SJSA1 (cell line): ENCODE measurements at places on chromosomes 2 and 18.

- no peak for DNase-seq
These were observed 6.9 kb downstream of the INHA start for GRCh38 chr2:219578811-219579613.

- no peak for DNase-seq
These were observed 98.7 kb downstream of the PIGN start for GRCh38 chr18:62088156-62088555.

GRCh38 chr18:21194871-21195771, 46.9 kb upstream of the GREB1L start:
- DNase-seq = no peak

- DNase-seq = no peak
These were observed 184.2 kb downstream of the WDR7 start for GRCh38 chr18:56835331-56835730.

GRCh38 chr18:57909620-57910019, 106.5 kb upstream of the ATP8B1 start:
- no peak for DNase-seq

GRCh38 chr2:127083819-127084503, 23.0 kb downstream of the BIN1 start:
- peak; percentile 82 for DNase-seq

- no peak for DNase-seq
These were observed 32.2 kb upstream of the RPE start for GRCh38 chr2:209970271-209970670.

GRCh38 chr2:42036940-42037339, 10.9 kb upstream of the PKDCC start:
- no peak for DNase-seq

DNA sequence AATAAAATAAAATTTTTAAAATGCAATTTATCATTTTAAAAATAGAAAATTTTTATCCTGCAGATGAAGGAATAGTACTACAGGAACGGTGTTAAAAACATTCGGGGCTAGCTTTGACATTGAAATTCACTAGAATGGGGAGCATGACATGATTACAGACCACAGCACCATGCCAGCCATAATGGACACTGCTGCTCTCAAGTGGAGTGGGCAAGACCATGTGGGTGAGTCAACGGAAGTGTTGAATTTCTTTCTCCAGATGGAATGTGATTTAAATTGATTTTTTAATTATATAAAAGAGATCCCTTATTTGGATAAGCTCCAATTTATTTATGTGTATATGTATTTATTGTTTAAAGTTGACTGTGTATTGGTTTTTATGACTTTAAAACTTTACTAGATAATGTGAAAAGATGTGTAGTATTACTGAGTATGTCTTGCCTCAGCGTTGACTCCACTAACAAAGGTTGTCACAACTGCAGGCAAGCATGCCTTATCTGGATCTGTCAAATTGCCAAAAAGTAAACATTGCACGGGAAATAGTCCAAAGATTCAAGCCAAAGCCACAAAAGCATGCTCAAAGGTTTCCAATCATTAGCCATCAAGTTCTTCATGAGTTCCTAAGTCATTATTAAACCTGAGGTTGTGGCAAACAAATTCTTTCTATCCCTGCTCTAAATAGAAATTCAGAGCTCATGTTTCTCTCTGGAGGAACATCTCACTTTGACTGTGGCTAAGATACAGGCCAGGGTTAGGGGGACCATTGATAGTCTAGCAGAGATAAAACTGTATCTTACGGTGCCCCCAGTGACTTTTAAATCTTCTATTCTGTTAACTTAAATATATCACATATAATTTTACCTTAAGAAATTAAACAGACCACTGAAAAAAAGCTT, 536.9 kb downstream of the TMX3 start:
- DNase-seq = no peak

GRCh38 chr2:142874293-142874814, 3.1 kb upstream of the KYNU start:
- peak; percentile 50 for DNase-seq

- peak; percentile 90 for DNase-seq
These were observed 46.4 kb upstream of the INHBB start for GRCh38 chr2:120299561-120299960.

GRCh38 chr18:49011291-49011746, 60.6 kb upstream of the SMAD7 start:
- peak; percentile 31 for DNase-seq

- no peak for DNase-seq
These were observed 9.4 kb upstream of the ZNF512 start for GRCh38 chr2:27573452-27573851.

GRCh38 chr18:47724186-47724975, 206.1 kb downstream of the SMAD2 start:
- no peak for DNase-seq

DNA sequence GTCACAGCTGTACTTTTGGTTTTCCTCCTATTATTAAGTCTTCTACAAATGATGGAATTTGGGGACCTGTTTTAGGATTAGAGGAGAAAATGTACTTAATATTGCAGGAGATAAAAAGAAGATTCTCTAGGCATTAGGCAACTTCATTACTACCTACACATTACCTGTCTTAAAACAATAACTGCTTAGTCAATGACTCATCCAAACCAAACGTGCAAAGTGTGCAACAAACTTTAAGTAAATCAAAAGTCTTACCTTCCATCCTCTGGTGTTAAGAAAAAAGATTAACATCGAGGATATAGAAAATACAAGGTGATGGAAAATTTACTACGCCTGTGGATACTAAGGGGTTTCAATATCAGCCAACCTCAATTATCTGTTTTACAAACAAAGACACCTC, 285.3 kb upstream of the KYNU start:
- DNase-seq = no peak

DNA sequence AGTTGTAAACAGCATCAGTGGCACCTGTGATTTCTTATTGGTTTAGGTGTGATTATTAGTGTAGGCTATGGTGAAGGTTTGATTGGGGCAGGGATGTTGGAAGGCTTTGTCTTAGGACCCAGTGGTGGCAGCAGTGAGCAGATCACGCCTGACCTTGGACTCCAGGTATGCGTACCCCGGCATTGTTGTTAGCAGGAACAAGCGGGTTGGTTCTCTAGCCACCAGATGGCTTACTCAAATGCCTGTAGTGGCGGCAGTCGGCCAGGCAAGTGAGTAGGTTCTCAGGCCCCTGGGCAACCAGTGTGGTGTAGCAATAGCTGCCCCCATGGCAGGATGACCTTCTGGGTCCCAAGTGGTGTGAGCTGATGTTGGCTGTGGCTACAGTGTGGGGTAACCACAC, 558.3 kb downstream of the KCNJ3 start:
- no peak for DNase-seq

DNA sequence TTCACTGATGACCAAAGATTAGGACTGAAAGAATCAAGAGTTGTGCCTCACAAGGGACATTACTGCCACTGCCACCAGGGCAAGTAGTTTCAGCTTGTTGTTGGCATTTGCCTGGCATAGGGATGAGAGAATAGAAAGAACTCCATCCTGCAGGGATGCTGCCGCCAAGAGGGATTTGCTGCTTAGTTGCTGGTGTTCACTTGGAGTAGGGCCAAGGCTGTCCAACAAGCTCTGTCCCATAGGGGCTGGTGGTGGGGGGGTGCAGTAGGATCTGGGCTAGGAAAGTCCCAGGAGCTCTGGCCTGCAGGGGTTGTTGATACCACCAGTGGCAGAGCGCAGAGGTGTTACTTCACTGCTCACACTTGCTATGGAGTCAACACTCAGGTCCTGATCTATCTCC, 84.9 kb upstream of the MGAT4A start:
- DNase-seq = no peak

DNA sequence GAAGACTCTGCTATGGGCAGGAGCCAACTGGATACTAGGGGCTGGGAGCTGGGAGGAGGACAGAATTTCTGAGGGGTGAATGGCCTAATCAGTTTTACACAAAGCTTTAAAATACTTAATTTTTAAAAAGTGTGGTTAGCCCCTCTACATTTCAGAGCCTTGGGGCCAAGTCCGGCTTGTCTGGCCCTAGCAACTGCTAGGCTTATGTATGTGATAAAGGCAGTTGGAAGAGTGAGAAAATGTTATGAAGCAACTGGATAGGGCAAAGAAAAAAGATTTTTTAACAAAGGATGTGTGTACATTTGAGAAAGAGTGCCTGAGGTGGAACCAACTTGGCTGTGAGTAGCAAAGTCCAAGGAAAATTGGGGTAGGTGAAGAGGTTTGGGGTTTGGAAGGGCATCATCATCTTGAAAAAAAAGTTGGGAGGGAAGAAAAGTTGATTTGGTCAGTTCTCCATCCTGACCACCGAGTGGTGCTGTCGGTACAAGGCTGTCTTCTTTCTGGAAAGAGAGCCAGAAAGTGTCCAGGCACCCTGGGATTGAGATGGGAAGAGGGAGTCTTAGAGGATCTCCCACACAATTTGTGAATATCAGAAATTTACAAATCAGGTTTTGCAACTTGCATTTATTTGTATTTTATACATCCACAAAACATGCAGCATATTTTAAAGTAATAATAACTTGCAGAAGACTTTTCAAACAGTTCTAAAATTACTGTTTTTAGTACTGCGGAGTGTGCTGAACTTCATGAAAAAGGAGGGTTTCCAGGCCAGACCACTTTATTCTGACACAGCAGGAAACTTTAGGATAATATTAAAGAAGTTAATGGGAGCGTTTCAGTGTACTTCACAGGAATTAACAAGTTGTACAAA, 10.5 kb upstream of the CDK15 start:
- peak; percentile 54 for DNase-seq

GRCh38 chr18:13191031-13191430, 27.5 kb upstream of the LDLRAD4 start:
- DNase-seq = no peak

GRCh38 chr2:50754514-50754913, 277.4 kb downstream of the NRXN1 start:
- no peak for DNase-seq

- DNase-seq = no peak
These were observed 31.2 kb downstream of the EPC2 start for GRCh38 chr2:148675708-148676107.

- no peak for DNase-seq
These were observed 19.1 kb upstream of the TEX51 start for GRCh38 chr2:126879348-126880298.

- no peak for DNase-seq
These were observed 36.6 kb upstream of the BOD1L2 start for GRCh38 chr18:57110290-57110689.

- no peak for DNase-seq
These were observed 20.4 kb downstream of the FAM178B start for GRCh38 chr2:96965781-96966514.

GRCh38 chr2:134736167-134736880, 17.5 kb upstream of the TMEM163 start:
- peak; percentile 23 for DNase-seq

DNA sequence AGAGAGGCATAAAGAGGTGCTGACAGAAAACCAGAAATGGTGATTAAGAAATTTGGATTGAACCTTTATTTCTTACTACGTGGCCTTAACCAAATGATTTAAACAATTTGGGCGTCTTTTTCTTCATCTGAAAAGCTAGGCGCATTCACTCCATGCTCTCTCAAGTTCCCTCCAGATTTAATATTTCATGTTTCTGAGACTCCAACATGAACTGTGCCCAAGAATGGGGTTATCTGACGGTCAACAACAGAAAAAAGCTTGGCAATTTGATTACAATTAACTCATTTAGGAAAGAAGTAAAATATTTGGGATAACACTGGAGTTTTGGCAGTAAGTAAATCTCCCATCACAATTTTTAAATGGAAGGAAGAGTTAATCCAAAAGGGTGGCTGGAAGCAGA, 345.4 kb downstream of the ARHGAP15 start:
- DNase-seq = no peak

GRCh38 chr2:68775272-68775842, 40.7 kb downstream of the ARHGAP25 start:
- DNase-seq = no peak

DNA sequence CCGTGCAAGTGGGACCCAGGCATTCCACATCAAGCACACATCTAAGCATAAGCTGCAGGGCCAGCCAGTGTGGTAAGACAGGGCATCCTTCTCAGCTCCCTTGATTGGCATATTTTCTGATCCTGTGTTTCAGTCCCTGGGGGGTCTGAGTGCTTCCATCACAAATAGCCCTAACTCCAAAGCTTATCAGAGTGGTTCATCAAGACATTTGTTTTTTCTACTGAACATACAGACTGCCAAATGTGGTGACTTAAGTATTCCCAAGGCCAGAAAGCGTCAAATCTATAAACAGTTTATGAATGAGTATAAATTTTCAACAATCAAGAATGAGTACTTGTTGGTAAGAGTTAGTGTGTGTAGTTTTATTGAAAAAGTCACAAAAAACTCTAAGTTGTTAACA, 18.8 kb downstream of the SPRED2 start:
- no peak for DNase-seq

DNA sequence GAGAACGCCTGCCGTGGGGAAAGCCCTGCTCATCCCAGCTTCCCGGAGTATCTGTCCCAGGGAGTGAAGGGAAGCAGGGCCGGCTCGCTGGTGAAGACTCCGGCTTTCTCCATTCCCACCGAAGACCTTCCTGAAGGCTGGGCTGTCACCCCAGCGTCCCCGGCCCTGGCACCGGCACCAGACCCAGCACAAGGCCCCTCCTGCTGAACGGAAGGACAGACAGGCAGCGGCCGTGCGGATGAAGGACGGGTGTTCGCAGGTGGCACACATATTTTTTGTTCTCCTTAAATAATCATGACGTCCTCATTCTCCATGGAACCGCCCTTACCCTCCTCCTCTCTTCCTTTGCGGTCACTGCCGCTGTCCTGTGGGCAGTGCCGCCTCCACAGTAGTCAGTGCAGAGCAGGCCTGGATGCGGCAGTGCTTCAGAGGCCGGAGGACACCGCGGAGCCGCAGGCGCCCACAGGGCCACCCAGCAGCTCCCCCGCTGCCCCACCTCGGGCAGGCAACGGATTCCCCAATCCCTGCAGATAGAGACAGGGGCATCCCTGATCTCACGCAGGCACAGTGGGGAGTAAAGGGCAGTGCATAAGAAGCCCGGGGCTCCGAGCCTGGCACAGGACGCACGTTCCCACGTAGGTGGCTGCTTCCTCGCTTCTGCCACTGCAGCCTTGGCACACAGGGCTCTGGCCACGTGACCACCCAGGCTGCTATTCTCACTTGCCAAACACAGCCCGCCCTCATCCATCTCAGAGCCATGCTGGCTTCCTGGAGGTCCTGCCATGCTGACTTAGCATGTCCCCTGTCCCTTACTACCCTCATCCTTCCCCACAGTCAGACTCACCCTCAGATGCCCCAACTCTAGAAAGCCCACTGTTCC, 229.7 kb downstream of the EIPR1 start:
- DNase-seq = no peak

- DNase-seq = no peak
These were observed 52.2 kb upstream of the CAB39 start for GRCh38 chr2:230660294-230661060.
